ENCODE measurements at places on chromosomes 6 and 20.

DNA sequence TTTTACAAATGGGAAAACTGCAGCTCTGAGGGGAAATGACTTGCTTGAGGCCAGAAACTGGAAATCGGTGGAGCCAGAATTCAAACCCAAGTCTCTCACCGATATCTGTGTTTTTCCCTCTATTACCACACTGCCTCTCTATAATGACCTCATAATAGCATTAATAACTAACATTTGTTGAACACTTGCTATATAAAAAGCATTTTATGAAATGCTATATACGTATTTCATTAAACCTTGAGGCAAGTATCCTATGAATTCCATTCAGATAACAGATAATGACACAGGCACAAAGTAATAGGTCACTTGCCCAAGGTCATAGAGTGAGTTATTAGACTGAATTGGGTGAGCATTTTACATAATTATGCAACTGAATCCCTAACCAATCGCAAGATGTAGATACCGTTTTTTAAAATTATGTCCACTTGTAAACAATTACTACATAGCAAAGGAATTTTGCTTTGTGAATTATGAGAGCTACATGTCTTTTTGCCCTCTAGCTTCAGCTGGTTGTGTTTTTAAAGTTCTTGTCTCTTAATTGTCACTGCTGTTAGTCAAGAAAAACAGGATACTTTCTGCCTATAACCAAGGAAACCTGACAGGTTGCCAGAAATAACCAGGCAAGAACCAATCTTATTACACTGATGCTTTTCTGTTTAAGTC lies 4.7 kb downstream of the DSN1 start:
- DNase-seq, result no peak

GRCh38 chr6:28814032-28814976 lies 109.5 kb downstream of the TRIM27 start:
- DNase-seq, result no peak

- no peak for DNase-seq
Measured at GRCh38 chr6:111231090-111231459, 143.8 kb downstream of the SLC16A10 start.

DNA sequence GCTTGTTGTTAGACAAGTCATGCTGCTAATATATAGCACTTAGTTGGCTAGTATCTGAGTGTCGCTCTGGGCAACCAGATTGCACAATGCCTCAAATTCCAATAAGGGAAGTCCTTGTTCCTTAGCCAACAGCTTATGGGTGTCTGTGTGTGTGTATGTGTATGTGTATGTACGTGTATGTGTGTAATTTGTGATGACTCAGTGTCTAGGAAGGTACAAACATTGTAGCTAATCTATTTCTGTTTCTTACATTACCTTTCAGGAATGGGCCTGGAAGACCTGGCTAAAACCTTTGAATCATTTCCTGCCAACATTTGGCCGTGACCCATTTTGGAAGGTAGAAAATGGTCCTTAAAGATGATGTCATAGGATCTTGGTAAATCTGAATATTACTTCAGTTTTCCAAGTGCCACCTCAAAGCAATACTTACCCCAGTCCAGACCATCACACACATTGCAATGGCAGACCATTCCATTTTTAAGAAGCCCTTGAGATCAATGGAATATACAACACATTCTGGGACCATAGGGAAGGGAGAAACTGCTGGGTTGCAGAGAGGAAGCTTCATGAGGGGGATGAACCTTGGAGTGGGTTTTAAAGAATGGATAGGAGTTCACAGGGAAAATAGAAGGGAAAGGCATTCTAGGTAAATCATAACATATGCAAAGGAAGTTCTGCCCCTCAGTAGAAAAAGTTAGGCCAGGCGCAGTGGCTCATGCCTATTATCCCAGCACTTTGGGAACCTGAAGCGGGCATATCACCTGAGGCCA lies 25.1 kb downstream of the NEDD9 start:
- no peak for DNase-seq

- no peak for DNase-seq
Measured at GRCh38 chr6:56525974-56526789, 116.5 kb downstream of the DST start.

- no peak for DNase-seq
Measured at GRCh38 chr20:2691127-2691526, 1.5 kb upstream of the EBF4 start.

GRCh38 chr20:58179432-58180099 lies 48.9 kb downstream of the ANKRD60 start:
- peak; percentile 44 for DNase-seq

DNA sequence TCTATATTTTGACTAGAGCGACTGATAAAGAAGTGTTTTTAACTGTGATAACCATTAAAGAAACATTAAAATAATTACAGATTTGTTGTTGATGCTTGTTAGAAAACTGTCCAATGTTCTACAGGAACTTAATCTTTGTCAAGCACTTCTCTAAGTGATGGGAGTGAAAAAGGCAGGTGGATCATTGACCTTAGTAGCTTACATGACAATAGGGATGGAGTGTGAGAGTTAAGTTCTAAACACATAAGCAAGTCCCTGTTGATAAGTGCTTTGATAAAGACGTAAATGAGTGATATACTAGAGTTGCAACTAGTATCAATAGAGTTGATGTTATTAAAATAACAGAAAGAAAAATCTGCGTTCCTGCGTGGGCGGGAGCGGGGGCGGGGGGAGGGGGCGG lies 931.5 kb upstream of the EPHA7 start:
- DNase-seq, result no peak

- DNase-seq, result peak; percentile 26
Measured at GRCh38 chr6:139161169-139161568, 26.3 kb downstream of the HECA start.

DNA sequence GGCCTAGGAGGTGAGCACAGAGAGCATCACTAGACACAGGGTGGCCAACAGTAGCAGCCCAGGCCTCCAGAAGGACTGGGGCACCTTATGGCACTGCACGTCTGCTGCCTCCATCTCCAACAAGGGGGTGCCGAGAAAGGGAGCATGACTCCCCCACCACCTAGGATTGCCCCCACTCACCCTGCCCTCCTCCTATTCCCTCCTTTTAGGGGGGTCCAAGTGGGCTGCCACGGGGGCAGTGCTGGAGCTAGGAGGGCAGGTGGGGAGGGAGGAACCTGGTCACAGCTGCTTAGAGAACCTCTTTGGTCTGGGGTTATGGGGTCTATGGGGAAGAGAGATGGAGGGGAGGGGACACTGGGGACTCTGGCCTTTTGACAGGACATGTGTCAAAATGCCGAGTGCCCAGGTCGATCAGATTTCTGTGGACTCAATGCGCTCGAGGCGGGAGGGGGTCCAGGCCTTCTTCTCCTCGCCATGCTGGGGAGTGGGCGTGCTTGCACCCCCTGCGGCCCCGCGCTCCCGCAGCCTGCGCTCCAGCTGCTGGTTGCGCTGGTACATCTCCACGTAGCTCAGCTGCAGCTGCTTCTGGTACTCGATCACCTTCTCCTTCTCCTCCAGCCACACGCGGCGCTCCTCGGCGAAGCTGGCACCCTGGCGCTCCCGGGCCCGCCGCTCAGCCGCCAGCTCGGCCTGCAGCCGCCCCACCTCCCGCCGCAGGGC lies 4.5 kb upstream of the FASTKD5 start:
- DNase-seq, result no peak

GRCh38 chr6:60670036-60670435 lies 1616.0 kb downstream of the KHDRBS2 start:
- no peak for DNase-seq

- DNase-seq, result no peak
Measured at GRCh38 chr6:79670789-79671188, 39.7 kb downstream of the SH3BGRL2 start.

DNA sequence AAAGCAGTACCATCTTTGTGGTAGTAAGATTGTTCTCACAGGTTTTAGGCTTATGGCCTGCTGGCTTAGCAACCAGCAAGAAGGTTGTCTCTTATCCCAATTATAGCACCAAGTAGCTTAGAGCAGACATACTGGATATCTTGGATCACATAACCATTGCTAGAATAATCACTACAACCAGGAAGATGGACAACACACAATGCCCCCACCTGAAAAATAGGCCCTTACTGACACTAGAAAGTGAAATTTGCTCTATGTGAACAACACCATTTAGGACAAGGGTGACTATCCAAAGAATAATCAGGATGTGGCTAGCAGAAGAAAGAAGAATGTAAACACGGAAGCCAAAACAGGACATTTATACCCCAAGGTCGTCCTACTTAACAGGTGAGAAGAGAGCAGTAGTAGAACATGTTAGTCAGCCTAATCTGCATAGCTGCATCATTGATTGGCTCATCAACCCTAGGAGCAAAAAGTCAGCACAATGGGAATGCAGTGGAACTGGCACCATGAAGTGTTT lies 172.7 kb upstream of the MARCKS start:
- DNase-seq, result no peak

DNA sequence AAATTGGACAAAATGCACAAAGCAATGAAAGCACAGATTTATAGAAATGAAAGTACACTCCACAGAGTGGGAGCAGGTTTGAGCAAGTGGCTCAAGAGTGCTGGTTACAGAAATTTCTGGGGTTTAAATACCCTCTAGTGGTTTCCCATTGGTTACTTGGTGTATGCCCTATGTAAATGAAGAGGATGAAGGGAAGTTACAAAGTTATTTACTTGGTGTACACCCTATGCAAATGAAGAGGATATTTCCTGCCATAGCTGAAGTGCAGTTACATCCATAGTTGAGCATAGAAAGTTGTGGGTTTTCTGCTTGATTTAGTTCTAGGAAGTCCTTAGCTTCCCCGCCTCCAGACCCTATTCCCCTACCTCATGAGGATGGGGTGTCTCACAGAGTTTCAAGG lies 22.7 kb downstream of the BCAS1 start:
- no peak for DNase-seq

DNA sequence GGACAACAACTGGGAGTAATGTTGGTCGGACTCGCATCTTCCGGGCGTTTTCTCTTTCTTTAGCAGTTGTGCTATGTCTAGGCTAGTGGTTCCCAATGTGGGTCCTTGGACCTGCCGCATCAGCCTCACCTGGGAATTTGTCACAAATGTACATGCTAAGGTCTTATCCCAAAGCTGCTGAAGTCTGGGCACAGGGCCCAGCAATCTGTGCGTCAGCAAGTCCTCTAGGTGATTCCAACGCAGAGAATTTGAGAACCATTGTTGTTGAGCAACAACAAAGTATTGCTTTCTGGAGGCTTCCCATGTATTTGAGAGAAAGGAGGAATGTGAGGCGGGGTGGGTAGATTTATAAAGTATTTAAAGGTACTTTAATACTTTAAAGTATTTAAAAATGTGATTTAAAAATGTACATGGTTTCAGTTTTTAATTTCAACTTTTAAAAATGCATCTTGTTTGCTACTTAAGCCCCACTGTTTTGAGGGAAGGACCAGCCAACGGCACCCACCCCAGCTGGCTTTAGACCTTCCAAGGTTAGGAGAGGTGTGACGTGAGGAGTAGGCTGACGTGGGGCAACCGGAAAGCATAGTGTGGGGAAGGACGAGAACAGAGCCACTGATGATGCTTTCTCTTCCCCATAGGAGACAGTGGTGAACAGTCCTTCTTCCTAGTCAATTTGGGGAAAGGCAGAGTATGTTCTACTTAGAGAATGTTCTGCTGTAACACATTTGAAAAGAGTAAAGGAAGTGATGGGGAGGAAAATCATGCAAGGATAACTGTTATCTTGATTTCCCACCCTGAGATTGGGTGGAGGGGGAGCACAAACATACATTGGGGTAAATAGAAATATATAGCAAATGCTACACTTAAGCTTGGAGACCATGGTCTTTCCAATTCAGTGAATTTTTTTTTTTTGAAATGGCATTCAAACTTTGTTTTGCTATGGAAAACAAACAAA lies 4.3 kb downstream of the UST start:
- no peak for DNase-seq

DNA sequence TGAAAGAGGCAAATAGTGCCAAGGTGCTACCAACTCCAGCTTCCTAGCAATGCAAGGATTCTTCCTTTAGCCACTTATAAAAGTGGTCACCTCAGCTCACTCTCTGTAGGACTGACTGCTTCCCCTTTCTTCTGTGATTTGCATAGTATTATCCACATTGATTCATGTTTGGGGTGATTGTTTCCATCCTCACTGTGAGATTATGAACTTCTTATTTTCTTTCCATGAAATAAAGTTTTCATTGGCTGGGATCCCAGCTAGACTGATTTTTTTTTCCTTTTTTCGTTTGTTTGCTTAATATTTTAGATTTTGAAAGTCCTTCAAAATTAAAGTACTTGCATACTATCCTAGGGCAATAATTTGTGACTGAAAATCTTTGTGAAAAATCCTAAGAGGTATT lies 50.5 kb downstream of the EYA4 start:
- no peak for DNase-seq

- DNase-seq, result no peak
Measured at GRCh38 chr20:51715163-51715855, 52.9 kb downstream of the ATP9A start.

- DNase-seq, result no peak
Measured at GRCh38 chr20:44135417-44136204, 51.4 kb downstream of the JPH2 start.

DNA sequence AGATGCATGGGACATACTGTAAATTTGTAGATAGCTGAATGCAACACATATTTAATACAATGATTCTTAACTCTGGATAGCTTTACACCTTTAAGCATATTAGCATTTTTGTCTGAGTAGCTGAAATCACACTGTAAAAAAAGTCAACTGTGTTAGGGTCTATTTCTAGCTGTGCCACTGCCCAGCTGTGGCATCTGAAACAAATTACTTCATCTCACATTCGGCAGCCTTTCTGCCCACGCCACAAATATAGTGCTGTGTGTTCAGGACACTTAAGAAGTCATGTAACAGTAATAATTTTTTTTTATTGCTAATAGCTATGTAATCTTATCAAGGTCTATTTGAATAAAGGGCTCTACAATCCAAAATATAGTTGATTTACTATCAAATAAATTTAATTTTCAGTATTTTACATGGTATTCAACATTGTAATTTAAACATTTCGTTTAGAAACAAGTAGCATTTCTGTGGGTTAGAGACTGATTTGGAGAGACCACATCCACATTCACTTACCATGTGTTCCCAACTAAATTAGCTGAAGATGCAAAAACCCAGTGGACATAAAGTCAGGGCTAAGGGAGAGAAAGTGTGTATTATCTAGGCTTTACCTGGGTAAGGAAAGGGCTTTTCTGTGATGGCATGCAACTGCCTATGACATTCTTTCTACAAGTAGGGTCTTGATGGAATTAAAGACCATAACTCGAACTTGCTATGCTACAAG lies 276.7 kb downstream of the PLCB1 start:
- no peak for DNase-seq

- no peak for DNase-seq
Measured at GRCh38 chr6:145819994-145820393, 5.4 kb upstream of the FBXO30 start.

GRCh38 chr6:35043381-35044130 lies 97.6 kb downstream of the TCP11 start:
- no peak for DNase-seq

- no peak for DNase-seq
Measured at GRCh38 chr6:62652692-62653328, 366.8 kb upstream of the KHDRBS2 start.

GRCh38 chr6:55578537-55579363 lies at the start of gene HMGCLL1:
HMGCLL1 (minus strand) TSS chr6:55579192; CDS start chr6:55579055, 137 bp downstream.
- DNase-seq, result no peak

GRCh38 chr6:43669050-43669921 lies 18.3 kb downstream of the MRPS18A start:
- DNase-seq, result no peak

GRCh38 chr6:82348130-82348529 lies 15.5 kb upstream of the TPBG start:
- DNase-seq, result no peak

Data from stimulated activated CD8-positive, alpha-beta memory T cell treated with anti-CD3 and anti-CD28 coated beads, Interleukin-2, amount 100 ng/mL, for 1 hour (primary cell).